ENCODE measurements at places on chromosomes 2 and 18. TPM values are rescaled to one million over a fixed set of nuclear protein-coding genes. Genes with fewer than 3 reads are reported as not detected.

GRCh38 chr2:97728091-97728731, 14.8 kb downstream of the ZAP70 start:
- no peaks in the 10 kb centered on the region for H3K36me3 ChIP-seq
- H3K4me1 ChIP-seq, result no peaks in the 10 kb centered on the region
- no peak overlapping the region for H3K27ac ChIP-seq
- DNase-seq, result no peak

GRCh38 chr2:114534116-114535084, 92.0 kb downstream of the DPP10 start:
- no peak overlapping the region for H3K27ac ChIP-seq
- no peak for DNase-seq
- H3K36me3 ChIP-seq, result no peaks in the 10 kb centered on the region
- H3K27me3 ChIP-seq, result no peaks in the 10 kb centered on the region

DNA sequence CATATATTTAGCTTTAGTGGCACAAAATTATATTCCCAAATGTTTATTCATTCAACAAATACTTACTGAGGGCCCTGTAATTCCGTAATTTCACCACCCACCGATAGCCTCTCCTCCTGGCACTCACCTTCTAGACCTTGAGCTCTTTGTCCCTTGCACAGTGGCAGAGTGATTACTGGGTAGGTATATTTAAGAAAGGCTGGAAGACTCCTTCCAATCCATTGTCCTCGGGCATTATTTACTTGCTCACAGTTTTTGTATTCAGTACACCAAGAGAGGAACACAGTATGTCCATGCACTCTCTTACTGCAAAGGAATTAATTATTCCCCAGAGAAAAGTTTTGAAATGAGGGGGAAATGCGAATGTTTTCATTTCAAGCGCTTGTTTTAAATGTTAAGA, 1.1 kb upstream of the CDCA7 start:
- peak overlapping the region; percentile 84 for H3K4me3 ChIP-seq
- H3K4me1 ChIP-seq, result peaks cover 37% of the 10 kb centered on the region
- H3K36me3 ChIP-seq, result peaks cover 13% of the 10 kb centered on the region
- DNase-seq, result peak; percentile 57

GRCh38 chr2:45816272-45816671, 164.8 kb downstream of the PRKCE start:
- H3K36me3 ChIP-seq, result no peaks in the 10 kb centered on the region
- peaks cover 95% of the 10 kb centered on the region for H3K4me1 ChIP-seq
- H3K27ac ChIP-seq, result peak overlapping the region; percentile 66

GRCh38 chr2:140627136-140627535, 1503.7 kb downstream of the LRP1B start:
- H3K4me3 ChIP-seq, result no peak overlapping the region
- no peak overlapping the region for H3K27ac ChIP-seq
- no peaks in the 10 kb centered on the region for H3K27me3 ChIP-seq
- no peak for DNase-seq

DNA sequence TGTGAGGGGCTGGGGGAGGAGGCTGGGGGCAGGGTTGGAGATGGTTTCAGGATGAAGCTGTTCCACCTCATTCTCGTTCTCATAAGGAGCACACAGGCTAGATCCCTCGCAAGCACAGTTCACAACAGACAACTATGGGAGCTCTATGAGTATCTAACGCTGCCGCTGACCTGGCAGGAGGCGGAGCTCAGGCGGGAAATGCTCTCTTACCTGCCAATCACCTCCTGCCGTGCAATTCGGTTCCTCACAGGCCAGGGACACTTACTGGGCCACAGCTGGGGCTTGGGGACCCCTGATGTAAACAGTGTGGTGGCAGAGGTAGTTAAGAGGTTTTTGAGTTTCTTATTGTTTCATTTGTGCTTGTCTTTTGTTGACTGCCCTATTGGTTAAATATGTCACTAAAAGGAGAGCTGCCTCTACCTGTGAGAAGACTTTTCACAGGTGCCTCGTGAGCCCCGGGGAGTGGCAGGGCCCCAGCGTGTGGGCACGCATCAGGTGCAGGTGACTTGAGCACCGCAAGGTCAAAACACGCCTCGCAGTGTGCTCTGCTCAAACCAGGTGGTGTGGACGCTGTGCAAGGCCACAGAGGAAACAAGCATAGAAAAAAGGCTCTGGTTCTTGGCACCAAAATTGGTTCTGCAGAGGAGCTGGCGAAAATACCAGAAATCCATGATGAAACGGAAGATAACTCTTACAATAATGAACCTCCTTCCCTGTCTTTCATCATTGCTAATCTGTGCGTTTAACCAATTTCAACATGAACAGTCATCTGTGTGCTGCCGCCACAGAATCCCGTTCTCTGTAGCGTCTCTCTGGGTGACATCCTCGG, 10.2 kb downstream of the MLPH start:
- H3K4me1 ChIP-seq, result no peaks in the 10 kb centered on the region
- no peaks in the 10 kb centered on the region for H3K27me3 ChIP-seq
- DNase-seq, result no peak
- H3K4me3 ChIP-seq, result no peak overlapping the region

DNA sequence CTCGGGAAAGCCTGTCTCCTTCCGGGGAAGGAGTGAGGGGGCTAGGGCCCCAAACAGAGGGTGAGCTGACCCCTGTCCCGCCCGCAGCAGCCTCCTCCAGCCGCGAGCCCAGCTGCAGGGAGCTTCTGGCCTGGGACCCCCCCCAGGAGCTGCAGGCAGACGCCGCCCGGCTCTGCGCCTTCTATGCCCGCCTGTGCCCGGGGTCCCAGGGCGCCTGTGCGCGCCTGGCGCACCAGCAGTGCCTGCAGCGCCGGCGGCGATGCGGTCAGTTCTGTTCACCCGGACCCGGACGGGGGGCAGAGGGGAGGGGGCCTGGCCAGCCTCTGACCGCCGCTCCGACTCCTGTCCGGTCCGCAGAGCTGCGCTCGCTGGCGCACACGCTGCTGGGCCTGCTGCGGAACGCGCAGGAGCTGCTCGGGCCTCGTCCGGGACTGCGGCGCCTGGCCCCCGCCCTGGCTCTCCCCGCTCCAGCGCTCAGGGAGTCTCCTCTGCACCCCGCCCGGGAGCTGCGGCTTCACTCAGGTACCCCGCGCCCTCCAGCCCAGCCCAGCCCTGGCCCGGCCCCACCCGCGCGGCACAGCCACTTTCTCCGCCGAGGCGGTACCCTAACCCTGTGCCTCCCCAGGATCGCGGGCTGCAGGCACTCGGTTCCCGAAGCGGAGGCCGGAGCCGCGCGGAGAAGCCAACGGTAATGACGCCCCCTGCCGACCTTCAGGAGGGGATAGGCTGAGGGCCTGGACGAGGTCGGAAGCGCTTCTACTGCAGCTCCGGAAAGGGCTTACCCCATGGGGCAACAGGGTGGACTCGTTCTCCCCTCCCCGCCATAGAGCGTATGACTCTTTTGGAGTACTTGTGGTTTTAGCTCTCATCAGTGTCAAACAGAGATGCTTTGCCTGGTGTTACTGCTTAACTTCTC, 2.0 kb upstream of the CHRND start:
- H3K27ac ChIP-seq, result no peak overlapping the region
- peaks cover 5% of the 10 kb centered on the region for H3K4me1 ChIP-seq
- no peaks in the 10 kb centered on the region for H3K27me3 ChIP-seq
- peak; percentile 83 for DNase-seq

DNA sequence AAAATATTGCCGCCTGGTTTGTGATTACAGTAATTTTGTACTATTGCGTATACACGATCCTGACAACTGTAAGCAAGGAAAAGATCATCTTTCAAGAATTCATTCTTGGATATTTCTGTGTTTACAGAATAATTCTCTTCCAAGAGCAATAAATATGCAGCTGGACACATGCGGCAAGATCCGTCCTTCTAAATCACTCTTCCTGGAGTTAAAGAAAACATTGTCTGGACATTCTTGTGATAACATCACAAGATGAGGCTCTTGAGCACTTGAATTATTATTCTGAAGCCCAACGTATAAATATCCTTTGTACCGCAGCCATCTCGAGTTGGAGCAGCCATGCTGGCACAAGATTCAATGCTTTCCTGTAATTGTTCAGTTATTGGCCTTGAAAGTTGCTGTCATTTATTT, 9.9 kb downstream of the FHL2 start:
- DNase-seq, result no peak
- H3K36me3 ChIP-seq, result no peaks in the 10 kb centered on the region
- no peaks in the 10 kb centered on the region for H3K27me3 ChIP-seq
- H3K4me1 ChIP-seq, result no peaks in the 10 kb centered on the region
- H3K27ac ChIP-seq, result no peak overlapping the region

GRCh38 chr2:24642351-24642750, 150.8 kb downstream of the PTRHD1 start:
- H3K4me3 ChIP-seq, result no peak overlapping the region
- H3K36me3 ChIP-seq, result no peaks in the 10 kb centered on the region
- DNase-seq, result peak; percentile 23
- H3K27ac ChIP-seq, result no peak overlapping the region
- H3K4me1 ChIP-seq, result peaks cover 4% of the 10 kb centered on the region
- H3K27me3 ChIP-seq, result no peaks in the 10 kb centered on the region

- H3K4me3 ChIP-seq, result no peak overlapping the region
- H3K27ac ChIP-seq, result no peak overlapping the region
- H3K4me1 ChIP-seq, result no peaks in the 10 kb centered on the region
- DNase-seq, result no peak
- no peaks in the 10 kb centered on the region for H3K36me3 ChIP-seq
Measured at GRCh38 chr2:29420999-29421782, 306.0 kb downstream of the CLIP4 start.

DNA sequence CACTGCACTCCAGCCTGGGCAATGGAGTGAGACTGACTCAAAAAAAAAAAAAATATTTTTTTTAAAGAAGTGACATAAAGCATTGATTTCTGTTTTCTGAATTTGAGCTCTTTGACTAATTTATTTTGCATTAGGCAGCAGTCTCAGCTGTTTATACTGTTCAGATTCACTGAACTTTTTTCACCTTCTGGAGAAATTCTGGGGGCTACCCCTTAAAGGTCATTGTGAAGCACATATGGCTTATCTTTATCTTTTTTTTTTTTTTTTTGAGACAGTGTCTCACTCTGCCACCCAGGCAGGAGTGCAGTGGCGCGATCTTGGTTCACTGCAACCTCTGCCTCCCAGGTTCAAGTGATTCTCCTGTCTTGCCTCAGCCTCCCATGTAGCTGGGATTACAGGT, 12.9 kb downstream of the PHLPP1 start:
- peaks cover 16% of the 10 kb centered on the region for H3K4me1 ChIP-seq
- H3K27ac ChIP-seq, result no peak overlapping the region
- no peak overlapping the region for H3K4me3 ChIP-seq
- no peaks in the 10 kb centered on the region for H3K27me3 ChIP-seq

- no peaks in the 10 kb centered on the region for H3K36me3 ChIP-seq
- no peaks in the 10 kb centered on the region for H3K4me1 ChIP-seq
- DNase-seq, result no peak
- no peaks in the 10 kb centered on the region for H3K27me3 ChIP-seq
- no peak overlapping the region for H3K4me3 ChIP-seq
Measured at GRCh38 chr2:46747297-46747818, 168.2 kb downstream of the MCFD2 start.

- no peak for DNase-seq
- H3K27ac ChIP-seq, result no peak overlapping the region
- no peak overlapping the region for H3K4me3 ChIP-seq
- H3K27me3 ChIP-seq, result no peaks in the 10 kb centered on the region
- H3K36me3 ChIP-seq, result no peaks in the 10 kb centered on the region
Measured at GRCh38 chr2:8615252-8615575, 66.6 kb upstream of the ID2 start.

DNA sequence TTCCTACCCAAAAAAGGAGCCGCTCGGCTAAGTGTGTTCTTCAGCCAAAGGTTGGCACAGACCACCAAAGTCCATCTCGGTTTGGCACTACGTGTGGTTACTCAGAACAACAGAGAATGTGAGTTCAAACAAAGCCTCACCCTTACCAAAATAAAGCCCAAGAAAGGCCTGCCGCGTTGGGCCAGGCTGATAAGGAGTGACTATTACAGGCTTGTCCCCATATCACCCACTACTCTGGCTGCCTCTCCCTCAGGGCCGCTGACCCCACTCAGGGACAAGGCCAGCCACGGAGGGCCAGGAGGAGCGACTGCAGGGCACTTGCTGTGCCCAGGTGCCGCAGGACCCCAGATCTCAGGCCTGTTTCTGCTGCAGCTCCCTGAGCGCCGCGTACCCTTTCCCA, 13.8 kb downstream of the HS1BP3 start:
- H3K36me3 ChIP-seq, result no peaks in the 10 kb centered on the region
- H3K4me1 ChIP-seq, result peaks cover 4% of the 10 kb centered on the region
- H3K27ac ChIP-seq, result no peak overlapping the region
- no peak overlapping the region for H3K4me3 ChIP-seq
- no peak for DNase-seq

DNA sequence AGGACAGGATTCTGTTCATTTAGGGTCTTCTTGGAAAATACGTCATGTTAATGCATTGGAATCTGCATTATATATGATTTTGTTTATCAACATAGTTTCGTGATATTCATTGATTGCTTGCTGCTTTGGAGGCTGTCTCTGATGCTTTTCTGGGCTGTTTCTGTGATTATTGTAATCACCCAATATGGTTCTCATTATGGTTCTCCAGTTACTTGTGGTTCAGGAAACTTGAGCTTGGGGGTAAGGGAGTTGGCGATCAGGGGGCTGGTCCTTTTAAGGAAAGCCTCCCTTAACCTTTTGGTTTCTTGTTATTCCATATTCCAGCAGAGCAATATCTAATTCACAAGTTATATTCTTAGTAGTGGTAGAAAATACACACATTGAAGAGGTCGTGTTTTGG, 17.4 kb upstream of the STON1 start:
- no peak overlapping the region for H3K4me3 ChIP-seq
- no peak overlapping the region for H3K27ac ChIP-seq
- H3K27me3 ChIP-seq, result no peaks in the 10 kb centered on the region
- no peaks in the 10 kb centered on the region for H3K4me1 ChIP-seq
- no peak for DNase-seq

- no peak for DNase-seq
- no peak overlapping the region for H3K4me3 ChIP-seq
- H3K27ac ChIP-seq, result no peak overlapping the region
- H3K4me1 ChIP-seq, result peaks cover 3% of the 10 kb centered on the region
Measured at GRCh38 chr18:51168960-51169662, 28.4 kb downstream of the MEX3C start.

DNA sequence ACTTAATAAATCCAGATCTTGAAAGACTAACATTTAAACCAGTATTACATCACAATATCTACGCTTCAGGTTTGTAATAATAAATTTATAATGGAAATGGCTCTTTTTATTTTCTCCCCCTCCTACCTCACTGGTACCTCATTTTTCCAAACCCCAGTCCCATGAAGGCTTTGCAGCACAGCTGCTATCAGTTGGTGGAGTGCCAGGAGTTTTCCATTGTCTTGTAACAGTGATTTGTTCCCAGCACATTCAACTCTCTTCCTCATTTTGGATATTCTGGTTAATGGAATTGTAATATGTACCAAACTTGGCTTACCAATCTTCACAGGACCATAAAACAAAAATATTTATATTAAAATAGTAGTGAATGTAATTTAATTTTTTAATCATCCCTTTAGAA, 91.2 kb downstream of the VRK2 start:
- H3K27ac ChIP-seq, result no peak overlapping the region
- H3K4me1 ChIP-seq, result no peaks in the 10 kb centered on the region
- no peaks in the 10 kb centered on the region for H3K27me3 ChIP-seq
- H3K4me3 ChIP-seq, result no peak overlapping the region
- no peak for DNase-seq
- H3K36me3 ChIP-seq, result peaks cover 34% of the 10 kb centered on the region

GRCh38 chr2:240392948-240393830, 42.3 kb upstream of the GPC1 start:
- no peak for DNase-seq
- H3K27ac ChIP-seq, result no peak overlapping the region
- H3K36me3 ChIP-seq, result no peaks in the 10 kb centered on the region

Gene CHRNG
- not detected for total RNA-seq

Gene DLGAP1
- total RNA-seq, result 8.8 TPM

Gene EPB41L3
- total RNA-seq, result not detected

Gene FKBP7
- 23.1 TPM for total RNA-seq

Gene LOXL3
- total RNA-seq, result 0.15 TPM

Gene MEP1B
- total RNA-seq, result not detected

Gene ALK
- not detected for total RNA-seq

Gene NRP2
- total RNA-seq, result 7.2 TPM

Gene CWC22
- total RNA-seq, result 23.7 TPM

Gene HAAO
- total RNA-seq, result not detected
